T-helper 17 cell (primary cell): ENCODE measurements at places on chromosomes 7 and 10.

- DNase-seq: no peak
These were observed 35.9 kb upstream of the CACNB2 start for GRCh38 chr10:18104223-18104872.

DNA sequence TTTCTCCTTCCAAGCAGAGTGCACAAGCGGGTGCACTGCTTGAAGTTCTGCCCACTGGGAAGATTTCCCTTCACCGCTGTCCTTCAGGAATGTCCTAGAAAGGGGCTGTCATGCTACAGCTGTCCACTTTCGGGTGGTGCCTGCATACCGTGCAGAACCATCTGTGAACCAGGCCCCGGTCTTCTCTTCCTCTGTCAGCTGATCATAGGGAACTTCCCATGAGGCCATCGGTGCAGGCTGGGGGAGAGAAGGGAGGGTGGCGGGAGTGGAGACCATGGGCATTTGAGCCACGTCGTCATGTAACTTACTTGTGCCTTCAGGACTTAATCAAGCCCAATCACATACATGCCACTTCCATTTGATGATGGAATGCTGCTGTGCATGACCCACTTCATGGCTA lies 111.6 kb downstream of the NKX6-2 start:
- no peak for DNase-seq

DNA sequence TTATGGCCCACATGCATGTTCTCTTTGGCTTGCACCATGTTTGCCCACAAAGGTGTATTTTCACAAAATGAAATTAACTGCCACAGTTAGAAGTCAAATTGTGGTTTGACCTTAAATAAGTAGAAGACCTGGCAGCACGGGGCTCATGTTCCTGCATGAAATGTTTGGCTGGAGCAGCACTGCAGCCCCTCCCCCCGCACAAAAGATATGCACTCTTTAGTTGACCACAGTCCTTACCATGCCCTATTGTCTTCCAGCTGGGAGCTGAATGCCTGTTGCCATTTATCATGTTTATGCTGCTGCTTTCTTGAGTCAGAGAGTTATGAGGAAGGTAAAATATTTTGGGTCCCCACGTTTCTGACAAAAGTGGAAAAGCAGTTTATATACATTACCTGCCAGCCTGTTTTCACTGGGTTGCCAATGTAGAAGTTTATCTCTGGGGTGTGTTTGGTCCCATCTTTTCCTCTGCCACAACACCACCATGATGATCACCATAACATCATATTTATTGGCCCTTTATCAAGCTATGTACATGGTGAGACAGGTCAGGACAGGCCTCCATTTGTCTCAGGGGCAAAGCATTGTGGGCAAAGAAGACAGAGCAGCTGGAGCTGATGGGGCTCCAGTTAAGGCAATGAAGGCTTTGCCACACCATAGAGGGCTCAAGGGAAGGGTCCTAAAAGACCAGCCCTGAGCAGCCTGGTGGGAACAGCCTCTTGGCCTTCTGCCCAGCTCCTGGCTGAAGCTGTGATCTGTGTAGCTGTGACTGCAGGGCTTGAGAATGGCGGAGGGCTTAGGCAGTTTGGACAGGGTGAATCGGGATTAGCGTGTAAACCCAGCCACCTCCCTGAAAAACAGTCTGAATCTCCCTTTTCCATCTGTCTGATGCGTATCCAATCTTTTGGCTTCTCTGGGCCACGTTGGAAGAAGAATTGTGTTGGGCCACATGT lies 5.4 kb downstream of the PRF1 start:
- DNase-seq: no peak

GRCh38 chr10:13518076-13518692 lies 10.6 kb downstream of the BEND7 start:
- DNase-seq: no peak

DNA sequence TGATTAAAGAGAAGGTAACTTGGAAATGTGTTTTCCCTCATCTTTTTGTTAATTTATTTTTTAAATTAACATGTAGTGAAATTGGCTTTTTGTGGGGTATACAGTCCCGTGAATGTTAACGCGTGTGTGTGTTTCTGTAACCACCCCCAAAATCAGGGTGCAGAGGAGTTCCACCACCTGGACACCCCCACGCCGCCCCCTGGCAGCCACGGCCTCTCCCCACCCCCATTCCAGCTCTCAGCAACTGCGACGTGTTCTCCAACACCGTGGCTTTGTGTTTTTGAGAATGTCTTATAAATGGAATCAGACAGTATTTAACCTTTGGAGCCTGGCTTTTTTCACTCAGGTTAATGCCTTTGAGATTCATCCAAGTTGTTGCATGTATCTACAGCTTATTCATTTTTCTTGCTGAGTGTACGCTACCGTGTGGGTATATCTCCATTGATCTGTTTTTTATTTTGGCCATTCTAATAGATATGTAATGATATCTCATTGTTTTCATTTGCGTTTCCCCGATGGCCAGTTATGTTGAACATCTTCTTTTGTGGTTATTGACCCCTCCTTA lies 218.8 kb downstream of the EBF3 start:
- DNase-seq: no peak

- DNase-seq: no peak
These were observed 107.2 kb upstream of the PPIF start for GRCh38 chr10:79239924-79240581.

GRCh38 chr10:88004451-88004850 lies 141.0 kb downstream of the PTEN start:
- no peak for DNase-seq

GRCh38 chr7:137989590-137989989 lies 12.3 kb downstream of the CREB3L2 start:
- no peak for DNase-seq

DNA sequence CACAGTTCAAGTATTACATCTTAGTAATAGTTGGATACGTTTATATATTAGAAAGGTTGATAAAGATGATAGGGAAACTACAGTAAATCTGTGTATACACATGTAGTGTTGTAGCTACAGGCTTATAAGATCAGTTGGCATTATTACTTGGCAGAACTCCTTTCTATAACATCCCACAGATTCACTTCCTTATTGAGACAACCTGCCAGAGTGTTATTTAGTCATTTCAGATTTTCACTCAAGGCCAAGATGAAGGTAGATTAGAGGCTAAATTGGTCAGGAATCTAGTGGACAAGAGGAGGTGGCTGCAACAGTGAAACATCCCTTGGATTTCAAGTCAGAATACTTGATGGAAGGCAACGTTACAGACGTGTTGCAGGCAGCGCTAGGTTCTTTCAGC lies 63.0 kb downstream of the PAPSS2 start:
- no peak for DNase-seq

DNA sequence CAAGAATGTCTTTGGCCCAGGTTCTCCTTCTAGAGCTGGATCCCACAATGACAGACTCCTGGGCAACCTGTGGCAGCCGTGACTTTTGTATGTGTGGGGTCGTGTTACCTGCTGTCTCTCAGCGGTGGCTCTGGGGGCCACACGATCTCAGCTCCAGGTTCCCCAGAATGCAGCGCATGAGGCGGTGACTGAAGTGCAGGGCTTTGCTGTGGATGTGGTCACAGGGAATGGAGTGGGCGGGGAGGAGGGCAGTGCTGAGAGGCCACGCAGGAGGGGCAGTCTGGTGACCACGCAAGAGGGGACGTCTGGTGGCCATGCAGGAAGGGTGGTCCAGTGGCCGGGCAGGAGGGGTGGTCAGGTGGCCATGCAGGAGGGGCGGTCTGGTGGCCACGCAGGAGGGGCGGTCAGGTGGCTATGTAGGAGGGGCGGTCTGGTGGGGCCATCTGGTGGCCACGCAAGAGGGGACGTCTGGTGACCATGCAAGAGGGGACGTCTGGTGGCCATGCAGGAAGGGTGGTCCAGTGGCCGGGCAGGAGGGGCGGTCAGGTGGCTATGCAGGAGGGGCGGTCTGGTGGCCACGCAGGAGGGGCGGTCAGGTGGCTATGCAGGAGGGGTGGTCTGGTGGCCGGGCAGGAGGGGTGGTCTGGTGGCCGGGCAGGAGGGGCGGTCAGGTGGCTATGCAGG lies 112.7 kb downstream of the ACTR3B start:
- no peak for DNase-seq

- DNase-seq: no peak
These were observed 132.3 kb downstream of the SPAG6 start for GRCh38 chr10:22477334-22478287.

GRCh38 chr10:3357737-3358136 lies 185.2 kb upstream of the PITRM1 start:
- DNase-seq: no peak

- DNase-seq: no peak
These were observed 38.0 kb upstream of the PCBD1 start for GRCh38 chr10:70926226-70927000.

DNA sequence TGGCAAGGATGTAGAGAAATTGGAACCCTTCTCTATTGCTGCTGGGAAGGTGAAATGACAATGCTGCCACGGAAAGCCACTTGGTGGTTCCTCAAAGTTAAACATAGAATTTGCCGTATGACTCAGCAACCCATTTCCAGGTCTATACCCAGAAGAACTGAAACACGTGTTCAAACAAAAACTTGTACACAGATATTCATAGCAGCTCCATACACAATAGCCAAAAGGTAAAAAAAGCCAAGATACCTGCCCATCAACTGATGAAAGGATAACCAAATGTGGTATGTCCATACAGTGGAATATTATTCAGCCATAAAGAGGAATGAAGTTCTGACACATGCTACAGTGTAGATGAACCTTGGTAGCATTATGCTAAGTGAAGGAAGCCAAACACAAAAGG lies 39.1 kb downstream of the LHPP start:
- DNase-seq: no peak

DNA sequence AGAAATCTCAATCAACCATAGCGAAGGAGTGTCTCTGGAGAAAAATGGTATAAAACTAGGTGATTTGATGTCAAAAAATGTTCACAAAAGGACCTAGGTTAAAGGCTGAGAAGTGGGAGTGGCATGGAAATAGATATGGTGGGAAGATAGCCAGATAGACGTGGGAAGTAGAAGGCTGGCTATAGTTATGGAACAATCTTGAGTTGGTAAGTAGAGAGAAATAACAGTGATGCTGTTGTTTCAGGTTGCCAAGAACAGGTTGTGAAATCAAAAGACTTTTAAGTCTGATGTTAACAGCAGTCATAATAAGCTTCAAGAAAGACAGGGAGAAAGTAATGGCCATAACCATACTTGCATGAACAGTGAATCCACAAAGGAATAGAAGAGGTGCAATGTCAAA lies 106.1 kb upstream of the RSU1 start:
- no peak for DNase-seq

GRCh38 chr10:7340179-7340874 lies 70.5 kb downstream of the SFMBT2 start:
- DNase-seq: no peak

- no peak for DNase-seq
These were observed at the start of gene FGL2 for GRCh38 chr7:77199013-77199966. Gene FGL2 (minus strand): TSS chr7:77199819. CDS start chr7:77199793, 26 bp downstream.

DNA sequence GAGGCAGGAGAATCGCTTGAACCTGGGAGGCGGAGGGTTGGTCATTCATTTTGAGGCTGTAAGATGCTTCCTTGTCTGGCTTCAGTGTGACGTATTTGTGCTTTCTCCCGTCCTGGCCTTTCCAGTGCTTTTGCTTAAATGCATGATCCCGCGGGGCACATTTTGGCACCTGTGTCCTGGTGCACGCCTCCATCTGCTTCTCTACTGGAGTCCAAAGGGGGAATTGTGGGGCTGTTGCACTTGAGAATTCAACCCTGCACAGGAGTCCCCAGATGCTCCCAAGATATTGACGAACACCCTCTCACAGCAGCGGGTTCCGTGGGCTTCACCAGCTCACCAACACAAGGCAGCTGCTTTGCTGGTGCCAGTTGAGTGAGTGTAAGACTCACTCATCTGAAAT lies 10.3 kb upstream of the LRRC27 start:
- DNase-seq: no peak

DNA sequence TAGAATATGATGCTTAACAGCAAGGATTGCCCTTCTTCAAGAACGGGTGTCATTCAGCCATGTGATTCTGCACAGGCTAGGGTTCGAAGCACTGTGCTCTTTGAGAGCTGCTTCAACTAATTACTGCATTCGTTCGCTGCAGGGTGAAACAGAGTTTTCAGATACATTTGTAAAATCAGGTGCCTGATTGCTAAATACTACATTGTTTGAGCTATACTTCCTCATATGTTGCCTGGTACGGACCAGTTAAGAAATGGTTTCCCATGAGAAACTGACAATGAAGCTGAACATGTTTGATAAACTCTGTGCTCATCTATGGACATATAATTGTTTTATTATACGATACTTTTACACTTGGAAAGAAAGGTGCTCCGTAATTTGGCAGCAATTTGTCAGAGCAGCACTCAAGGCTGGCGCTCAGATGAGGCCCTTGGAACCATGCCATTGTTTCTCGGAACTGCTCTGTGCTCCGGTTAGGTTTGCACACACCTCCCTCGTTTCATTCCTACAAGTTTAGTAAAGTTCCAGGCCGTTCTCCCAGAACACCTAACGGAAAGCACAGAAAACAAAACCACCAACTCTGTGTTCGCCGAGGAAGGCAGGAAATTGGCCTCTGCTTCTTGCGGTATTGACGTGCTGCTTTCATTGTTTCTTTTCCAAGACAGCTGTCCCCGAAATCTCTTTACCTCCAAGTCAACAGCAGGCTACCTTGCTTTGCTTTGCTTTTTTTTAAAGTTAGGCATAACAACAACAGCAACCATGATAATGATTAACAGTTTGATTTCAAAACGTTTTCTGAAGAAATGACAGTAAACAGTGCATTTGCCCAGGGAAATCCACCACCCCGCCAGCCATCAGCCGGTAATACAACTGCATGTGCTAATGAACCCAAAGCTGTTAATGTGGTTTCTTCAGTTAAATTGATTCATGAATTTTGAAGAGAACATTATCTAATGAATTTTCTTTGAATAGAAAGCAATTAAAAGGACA lies 206.9 kb downstream of the EBF3 start:
- no peak for DNase-seq

GRCh38 chr7:19262826-19263225 lies 117.6 kb upstream of the FERD3L start:
- DNase-seq: no peak

DNA sequence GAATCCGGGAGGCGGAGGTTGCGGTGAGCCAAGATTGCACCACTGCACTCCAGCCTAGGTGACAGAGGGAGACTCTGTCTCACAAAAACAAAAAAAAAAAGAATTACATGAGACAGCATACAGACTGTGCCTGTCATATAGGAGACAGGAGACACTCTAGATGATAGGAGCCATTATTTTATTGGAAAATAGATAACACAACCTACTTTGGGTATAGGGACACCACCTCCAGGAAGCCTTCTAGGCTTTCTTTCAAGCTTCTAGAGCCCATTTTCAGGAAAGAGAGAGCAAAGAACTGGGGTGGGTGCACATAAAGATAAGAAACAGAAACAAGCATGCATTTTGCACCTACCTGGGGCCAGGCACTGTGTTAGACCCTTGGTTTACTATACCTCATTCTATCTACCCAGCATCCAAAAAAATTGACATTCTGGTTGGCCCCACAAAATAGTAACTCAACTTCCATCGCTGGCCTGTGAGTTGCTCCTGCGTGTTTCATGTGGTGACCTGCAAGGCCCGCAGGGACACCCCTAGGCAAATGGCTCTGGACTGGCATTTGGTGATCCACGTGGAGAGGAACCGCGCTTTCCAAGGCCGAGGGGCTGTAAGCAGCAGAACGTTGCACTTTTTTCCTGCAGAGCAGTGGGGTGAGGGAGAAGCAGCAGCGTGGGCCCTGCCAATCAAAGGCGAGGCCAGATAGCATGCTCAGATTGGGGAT lies 57.1 kb upstream of the CACUL1 start:
- DNase-seq: no peak
